ENCODE measurements at places on chromosomes 6 and 20.

DNA sequence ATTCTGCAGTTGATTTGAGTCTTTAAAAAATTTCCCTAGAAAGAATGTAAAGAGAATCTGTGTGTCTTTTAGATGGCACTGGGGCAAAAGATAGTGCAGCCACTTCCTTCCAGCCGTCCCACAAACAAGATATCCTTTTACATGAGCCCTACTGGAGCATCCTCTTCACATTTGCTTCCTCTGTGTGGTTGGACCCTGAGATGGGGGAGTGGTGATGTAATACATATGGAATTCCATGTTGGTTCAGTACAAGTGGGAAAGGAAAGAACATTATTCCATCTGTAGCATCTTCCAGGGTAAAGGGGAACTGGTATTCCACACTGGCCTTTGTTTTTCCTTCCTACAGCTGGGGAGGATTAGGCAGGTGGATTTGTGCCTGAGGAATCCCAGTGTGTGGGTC, 78.9 kb upstream of the ISM1 start:
- no peak for DNase-seq

- peak; percentile 48 for DNase-seq
These were observed 88.8 kb downstream of the PRND start for GRCh38 chr20:4810426-4811019.

GRCh38 chr6:25913741-25914140, 16.8 kb downstream of the SLC17A2 start:
- no peak for DNase-seq

DNA sequence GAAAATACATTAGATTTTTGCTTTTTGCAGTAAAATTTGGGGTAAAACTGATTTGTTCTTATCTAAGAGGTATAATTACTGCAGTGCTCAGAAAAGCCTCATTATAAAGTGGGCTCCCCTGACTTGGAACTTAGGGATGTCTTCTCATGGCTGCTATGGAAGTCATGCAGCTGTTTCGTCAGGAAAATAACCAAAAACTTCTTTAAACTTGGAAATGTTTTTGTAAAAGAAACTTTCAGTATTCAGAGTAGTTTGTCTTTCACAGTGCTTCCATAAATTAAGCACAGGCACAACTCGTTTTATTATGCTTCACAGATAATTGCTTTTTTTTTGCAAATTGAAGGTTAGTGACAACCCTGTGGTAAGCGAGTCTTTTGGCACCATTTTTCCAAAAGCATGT, 6.8 kb downstream of the MAPK14 start:
- DNase-seq = no peak

- DNase-seq = no peak
These were observed 168.4 kb downstream of the GJA10 start for GRCh38 chr6:90062667-90063066.

GRCh38 chr6:138037009-138037504, 70.2 kb downstream of the PERP start:
- DNase-seq = no peak

DNA sequence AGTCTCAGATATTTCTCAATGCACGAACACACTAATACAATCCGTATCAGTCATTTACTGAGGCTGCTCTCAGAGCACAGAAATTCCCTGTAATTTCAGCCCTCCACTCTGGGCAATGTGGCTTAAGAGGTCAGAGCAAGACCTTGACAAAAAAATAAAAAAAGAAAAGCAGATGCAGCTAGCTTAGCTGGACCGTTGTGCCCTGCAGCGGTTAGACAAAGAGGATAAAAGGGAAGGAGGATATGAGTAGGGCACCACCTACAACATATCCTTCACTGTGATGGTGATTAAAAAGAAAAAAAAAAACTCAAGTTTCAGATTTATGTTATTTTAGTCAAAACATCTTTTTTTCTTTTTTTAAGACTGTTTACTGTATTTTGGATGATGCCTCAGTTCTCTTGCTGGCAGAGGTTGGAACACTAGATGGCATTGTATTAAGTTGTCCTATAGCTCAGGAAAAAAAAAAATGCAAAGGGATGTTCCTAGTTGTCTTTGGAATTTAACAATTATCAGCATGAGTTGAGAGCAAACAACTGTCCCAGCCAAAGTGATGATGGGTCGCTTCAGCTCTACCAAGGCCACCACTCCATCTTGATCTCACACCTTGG, 59.9 kb downstream of the ANKEF1 start:
- DNase-seq = no peak

DNA sequence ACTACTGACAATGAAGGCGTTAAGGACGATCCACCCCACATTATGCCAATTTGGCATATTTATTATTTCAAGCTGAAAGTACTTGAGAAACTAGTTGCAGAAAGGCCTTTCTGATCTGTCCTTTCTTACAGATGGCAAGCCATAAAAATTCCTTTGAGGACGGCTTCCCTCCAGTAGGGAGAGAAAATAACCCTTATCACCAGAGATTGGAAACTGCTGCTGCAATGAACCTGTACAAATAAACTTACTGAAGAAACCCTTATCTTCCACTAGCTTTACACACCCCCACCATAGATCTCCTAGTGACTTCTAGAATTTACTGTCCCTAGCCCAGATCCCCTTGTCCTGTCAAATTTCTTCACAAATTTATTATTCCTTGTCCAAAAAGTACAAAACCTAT, 105.2 kb downstream of the MAP7 start:
- no peak for DNase-seq

- no peak for DNase-seq
These were observed 94.1 kb upstream of the RNF24 start for GRCh38 chr20:4109307-4109940.

DNA sequence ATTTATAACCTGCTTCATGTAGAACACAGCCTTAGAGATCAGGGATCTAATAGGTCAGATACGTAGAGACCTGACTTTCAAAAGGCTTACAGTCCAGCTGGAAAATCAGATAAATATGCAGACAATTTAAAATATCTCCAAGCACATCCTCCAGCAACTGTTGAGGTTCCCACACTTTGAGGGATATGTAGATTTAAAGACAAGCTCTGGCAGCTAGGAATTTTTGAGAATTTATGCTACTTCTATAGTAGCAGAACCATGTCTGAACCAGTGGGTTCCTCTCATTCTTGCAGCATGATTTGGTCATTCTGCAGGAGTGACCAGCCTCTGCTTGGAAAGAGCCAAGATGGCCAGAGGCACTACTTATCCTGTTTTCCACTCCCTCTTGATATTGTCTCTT, 60.5 kb downstream of the CYB5R4 start:
- DNase-seq = no peak

- DNase-seq = no peak
These were observed 246.6 kb downstream of the GRIK2 start for GRCh38 chr6:101640131-101640530.

- peak; percentile 48 for DNase-seq
These were observed 642 bp downstream of the GZF1 start for GRCh38 chr20:23362392-23363256.

GRCh38 chr20:41782730-41783406, 164.7 kb upstream of the CHD6 start:
- DNase-seq = no peak

DNA sequence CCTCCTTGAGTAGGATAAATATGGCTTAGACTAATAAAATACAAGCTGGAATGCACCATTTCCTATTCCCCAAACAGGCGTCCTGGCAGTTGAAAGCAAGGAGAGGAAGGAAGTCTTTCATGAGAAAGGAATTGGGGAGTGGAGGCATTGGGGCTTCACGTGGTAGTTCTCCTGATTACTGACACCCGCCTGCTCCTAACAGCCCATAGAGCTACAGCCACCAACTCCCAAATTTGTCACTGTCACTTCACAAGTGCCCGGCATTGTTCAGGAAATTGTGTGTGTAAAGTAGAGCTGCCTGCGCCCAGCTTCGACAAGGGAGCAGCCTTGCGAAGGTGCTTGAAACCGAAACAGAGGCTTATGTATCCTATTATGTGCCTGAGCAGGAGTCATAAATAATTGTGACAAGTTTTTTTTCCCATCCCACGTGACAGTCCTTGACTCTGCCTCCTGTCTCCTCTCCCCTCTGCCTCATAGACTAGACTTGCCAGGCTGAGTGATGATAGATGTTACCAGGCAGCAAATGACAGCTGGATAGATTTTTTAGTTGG, 301.7 kb upstream of the ZFP64 start:
- DNase-seq = peak; percentile 1

DNA sequence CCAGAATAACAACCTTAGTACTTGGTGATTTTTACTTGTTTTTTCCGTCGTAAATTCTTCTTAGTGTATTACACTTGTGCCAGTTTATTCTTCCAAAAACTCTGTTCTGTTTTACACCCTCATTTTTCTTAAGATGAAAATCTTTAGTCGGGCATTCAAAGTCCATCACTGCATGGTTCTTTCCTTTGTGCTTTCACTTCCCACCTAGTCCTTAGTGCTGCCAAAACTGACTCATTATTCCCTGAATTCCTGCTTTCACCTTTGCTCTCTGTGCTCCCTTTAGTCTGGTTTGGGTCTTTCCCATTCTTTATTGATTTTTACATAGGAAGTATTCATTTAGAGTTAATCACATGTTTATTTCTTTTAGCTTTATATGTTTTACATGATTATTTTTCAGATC, 3.3 kb downstream of the TRMT11 start:
- DNase-seq = no peak

DNA sequence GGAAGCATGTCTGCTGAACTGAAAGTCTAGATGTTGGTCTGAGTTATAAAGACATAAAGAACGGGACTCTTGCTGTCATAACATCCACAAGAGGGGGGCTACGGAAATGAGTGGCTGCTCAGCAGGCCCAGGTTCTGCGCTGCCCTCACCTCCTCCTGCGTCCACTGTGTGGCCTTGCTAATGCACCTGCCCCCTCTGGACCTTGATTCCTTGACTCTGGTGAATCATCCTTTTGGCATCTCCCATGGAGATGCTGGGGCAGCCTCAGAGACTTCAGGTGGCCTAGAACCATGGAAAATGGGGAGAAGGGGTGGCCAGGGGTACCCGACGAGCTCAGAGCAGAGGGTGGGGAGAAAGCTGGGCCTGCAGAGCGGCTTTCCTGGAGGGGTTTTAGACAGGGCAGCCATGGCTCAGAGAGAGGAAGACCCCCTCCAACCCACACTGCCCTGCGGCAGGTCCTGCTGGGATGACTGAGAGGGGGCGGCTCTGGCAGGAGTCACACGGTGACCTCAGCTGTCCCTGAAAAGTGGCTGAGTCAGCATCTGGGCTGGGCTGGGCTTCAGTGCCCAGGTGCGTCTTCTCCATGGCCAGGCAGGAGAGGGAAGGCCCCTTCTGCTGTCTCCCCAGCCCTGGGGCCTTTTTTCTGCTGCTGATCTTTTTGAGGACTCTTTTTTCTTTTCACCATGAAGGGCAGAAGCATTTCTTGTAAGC, 46.9 kb downstream of the DLGAP4 start:
- DNase-seq = no peak

- no peak for DNase-seq
These were observed 19.2 kb downstream of the ZBTB2 start for GRCh38 chr6:151372164-151372563.

GRCh38 chr6:63245420-63245819, 34.2 kb downstream of the FKBP1C start:
- no peak for DNase-seq

GRCh38 chr6:44309631-44310030, 3.5 kb downstream of the AARS2 start:
- DNase-seq = no peak

DNA sequence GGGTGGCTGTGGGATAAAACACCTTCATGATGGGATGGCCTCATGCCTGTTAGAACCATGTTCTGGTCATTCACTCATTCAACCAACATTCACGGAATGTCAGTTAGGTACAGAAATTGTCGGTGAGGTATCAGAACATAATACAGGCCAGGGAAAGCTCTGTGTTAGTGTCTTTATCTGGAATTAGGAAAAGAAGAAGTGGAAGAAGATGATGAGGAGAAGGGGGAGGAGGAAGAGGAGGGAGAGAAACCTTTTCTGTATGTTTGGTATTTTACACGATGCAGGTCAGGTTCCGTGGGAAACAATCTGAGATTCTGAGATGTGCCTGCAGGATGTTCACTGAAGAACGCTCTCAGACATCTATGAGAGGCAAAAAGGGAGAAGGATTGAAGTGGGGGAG, 5.6 kb downstream of the ADTRP start:
- DNase-seq = no peak

DNA sequence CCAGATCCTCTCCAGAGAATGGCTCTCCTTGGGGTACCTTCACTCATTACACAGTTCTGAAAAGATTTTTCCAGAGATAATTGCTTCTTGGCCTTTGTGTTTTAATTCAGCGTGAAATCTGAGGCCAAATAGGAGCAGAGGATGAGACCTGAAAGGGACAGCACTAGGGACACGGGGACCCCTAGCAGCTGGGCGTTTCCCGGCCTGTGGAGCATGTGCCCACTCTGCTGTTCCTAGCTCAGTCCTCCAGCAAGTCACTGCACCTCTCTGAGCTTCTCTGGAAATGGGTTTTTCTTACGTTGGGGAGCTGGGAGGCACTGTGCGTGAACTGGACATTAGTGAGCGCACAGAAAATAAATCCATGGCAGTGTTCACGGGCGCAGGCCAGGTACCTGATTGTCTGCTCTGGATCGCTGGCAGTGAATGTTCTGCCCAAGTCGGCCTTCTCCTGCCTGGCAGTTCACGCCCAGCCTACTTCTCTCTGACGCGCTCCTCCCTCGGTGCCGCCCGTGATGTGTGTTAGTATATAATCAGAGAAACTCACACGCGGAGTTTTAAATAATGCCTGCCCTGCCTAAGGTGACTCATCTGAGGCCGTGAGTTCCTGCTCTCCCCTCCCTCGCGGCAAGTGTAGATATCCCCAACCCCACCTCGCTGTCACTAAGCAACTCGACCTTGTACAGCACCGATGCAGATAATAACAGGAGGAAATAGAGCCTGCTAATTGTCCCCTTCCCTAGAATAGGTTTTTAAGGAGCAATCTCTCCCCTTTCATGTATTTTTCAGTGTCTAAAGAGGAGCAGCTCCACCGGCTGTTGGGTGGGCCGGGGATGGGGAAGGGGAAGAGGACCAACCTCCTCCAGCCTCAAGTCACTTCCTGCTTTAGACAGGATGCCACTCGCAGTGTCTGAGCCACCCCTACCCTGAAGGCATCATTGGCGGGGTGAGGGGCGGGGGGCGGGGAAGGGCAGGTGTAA, 2.7 kb upstream of the TUBB2A start:
- peak; percentile 11 for DNase-seq

DNA sequence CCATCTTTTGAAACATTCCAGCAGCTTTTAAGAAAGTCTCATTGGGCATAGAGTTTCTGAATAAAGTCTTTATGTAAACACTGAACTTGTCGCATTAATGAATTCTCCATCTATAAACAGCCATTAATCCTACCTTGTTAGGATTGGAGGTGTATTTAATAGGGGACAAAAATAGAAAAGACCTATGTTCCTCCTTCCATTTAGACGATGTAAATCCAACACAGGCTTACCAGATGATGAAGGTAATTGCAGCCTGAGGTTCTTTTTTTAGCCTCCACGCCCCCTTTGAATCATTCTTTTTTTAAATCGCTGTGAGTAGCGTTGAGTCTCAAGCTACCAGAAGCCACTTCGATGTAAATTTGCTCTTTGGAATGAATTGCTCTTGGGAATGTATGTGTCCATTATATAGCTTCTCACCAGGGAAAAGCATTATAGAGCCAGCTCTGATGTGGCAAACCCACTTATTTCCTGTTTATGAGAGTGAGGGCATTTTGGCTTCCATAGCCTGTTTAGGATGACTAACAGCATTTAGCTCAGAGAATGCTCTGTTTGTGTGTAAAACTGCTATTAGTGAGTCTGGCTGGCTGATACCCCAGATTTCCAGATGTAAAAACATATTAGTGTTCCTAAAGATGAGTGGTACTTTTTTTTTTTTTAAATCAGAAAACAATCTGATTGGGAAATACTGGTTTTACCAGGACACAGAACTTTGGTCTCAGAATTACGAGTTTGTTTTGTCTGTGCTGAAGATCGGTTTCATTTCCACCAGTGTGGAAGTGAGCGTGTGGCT, 74.9 kb upstream of the CLDN20 start:
- peak; percentile 80 for DNase-seq
